ENCODE measurements at places on chromosomes 5 and 9.

GRCh38 chr9:23117616-23118015 lies 671.0 kb downstream of the DMRTA1 start:
- no peak for DNase-seq

DNA sequence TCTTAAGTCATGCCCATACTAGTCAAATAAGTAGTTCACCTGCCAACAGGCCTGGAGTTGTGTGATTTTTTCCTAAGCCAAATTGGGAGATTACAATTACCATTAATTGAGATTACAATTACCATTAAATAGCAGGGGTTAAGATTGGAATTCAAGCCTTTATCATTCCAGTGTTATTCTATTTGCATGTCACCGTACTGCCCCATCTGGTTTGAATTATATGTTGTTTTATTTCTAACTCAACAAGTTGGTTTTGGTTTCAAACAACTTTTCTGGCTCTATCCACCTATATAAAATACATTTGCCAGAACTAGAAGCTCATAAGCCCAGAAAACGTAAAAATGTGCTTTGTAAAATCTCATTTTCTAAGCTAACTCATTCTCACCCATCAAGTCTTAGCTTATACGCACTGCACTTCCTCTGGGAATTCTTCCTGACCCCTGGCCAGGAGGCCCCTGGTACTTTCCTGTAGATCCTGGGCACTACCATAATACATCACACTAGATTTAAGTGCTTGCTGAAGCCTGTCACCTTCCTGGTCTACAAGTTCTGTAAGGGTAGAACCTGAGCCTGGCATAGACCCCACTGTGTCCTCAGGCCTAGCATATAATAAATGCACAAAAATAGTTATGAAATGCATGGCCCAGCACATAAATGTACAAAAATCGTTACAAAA lies 242.0 kb upstream of the TRPM3 start:
- DNase-seq: no peak

DNA sequence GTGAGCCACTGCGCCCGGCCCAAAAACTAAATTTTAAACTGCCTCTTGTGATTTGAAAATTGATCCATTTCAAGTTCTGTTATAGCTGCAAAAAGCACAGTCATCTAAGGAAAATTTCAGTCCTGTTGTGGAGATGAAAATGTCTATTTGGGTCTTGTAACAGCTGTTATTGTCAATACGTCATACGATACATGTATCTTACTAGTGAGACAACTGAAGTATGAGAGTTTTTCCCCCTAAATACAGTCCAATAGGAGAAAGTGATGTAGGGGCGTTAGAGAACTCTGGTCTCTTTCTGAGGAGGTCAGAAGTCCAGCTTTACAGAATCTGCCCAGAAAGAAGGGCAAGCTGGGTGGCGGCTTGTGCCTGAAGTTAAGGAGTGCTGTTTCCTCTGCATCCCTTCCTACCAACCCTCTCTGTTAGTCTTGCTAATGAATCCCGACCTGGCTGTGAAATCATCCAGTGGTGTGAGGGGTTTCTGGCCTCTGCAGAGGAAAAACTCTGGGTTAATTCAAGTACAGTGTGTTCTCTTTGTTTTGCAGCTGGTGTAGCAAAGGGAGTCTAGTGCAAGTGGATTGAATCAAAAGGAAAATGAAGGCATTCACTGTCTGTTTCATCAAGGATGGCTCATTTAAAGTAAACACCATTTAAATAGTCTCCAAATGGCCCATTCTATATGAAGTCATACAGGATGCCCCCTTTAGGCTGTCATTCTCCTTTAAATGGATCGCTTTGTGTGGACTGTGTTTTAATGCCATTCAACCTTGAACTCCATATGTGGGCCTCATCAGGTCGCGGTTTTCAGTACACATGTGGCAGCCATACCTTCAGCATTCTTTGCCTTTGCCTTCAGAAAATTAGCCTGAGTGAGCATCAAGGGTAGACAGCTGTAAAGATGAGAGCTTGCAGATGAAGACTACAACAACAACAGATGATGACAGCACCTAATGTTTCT lies 59.0 kb downstream of the AOPEP start:
- DNase-seq: no peak

GRCh38 chr9:68755752-68756151 lies 50.7 kb downstream of the PIP5K1B start:
- DNase-seq: no peak

DNA sequence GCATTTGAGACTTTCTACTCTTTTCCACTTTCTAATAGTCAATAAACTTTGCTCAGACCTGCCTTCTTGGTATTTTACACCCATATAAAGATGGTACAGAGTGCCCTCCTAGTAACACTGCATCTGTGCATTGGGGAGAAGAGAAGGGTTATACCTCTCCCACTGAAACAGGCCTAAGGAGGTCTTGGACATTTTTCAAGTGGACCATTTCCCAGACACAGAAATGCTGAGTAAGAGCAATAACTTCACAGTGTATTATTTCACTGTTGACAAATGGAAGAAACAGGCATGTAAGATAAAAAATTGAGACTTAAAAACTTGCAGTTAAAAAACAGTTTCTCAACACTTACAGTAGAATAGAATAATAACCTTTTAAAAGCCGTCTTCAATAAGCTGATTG lies 1224.0 kb upstream of the CDH18 start:
- no peak for DNase-seq

GRCh38 chr9:91760906-91761305 lies 189.1 kb downstream of the ROR2 start:
- no peak for DNase-seq

- DNase-seq: no peak
Observed at GRCh38 chr5:111197523-111197922, 26.7 kb upstream of the CAMK4 start.

- peak; percentile 28 for DNase-seq
Observed at GRCh38 chr5:135239453-135240282, 159.4 kb downstream of the MACROH2A1 start.

DNA sequence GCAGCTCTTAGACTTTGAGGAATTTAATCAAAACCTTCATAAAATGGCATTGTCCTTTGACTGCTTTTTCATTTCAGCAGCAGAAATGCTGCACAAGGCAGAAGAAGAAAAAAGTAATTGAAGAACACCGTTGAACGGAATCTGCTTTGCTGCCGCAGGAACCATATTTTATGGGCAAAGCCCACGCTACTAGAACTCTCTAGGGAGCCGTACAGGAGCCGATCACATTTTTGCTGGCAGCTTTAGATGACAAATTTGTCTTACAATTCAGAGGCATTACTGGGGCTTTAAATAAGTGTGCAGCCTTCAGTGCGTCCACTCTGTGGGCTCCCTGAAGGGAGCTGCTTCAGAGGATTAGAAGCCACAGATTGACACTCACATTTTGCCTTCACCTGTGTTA lies 5.4 kb downstream of the CFAP90 start:
- no peak for DNase-seq

GRCh38 chr5:170633235-170634081 lies 129.6 kb downstream of the KCNIP1 start:
- DNase-seq: no peak

DNA sequence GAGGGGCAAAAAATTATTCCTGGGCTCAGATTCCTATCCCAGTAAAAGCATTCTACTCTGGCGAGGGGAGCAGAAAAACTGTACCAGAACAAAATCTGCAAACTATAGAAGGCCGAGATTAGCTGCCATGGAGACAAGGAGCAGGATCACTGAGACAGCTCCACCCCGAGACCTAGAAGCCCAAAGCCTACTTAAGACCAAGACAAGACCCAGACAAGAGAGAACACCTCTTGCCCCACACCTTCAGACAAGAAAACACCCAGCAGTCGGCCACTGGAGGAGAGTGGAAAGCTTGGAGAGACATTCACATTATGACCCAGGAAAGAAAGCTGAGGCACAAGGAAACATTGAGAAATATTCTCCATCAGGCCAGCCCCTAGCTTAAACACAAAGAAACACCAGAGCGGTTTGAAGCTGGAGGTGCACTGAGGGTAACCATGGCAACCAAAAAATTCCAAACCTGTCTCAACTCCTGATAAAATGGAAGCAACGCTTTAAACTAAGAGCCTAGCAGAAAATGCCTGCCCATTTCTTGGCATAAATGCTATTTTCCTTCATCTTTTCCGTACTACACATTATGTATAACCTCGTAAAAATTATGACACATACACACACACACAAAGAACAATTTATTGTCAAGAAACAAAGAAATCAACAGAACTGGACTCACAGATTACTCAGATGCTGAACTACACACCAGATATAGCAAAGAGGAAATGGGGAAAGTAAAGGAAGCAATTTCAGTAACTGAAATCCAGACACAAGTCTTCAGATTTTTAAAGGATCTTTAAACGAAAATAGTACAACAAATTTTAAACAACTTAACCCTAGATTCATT lies 53.8 kb upstream of the FTMT start:
- DNase-seq: no peak

DNA sequence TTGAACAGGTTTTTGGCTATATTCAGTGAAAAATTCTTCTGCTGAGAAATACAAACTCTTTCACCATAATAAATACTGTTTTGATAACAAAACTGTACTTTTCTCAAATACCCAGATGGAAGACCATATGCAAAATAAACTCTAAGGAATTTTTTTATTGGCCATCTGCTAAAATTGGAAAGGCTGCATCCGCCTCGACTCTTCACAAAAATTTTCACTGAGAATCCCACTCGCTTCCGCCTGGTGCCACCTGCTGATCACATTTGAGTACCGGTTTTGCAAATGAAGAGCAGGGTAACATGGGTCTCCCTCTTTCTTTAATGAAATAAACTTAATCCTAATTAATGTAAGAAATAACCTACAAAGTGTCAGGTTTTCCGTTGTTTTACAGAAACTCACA lies 76.4 kb downstream of the TTLL11 start:
- DNase-seq: no peak

- DNase-seq: peak; percentile 40
Observed at GRCh38 chr9:69324549-69325401, at the start of gene ENTREP1. TSS of gene ENTREP1 (plus strand) at chr9:69325215. CDS start at chr9:69325310, 95 bp downstream.

- DNase-seq: no peak
Observed at GRCh38 chr9:1094749-1095148, 44.6 kb downstream of the DMRT2 start.

DNA sequence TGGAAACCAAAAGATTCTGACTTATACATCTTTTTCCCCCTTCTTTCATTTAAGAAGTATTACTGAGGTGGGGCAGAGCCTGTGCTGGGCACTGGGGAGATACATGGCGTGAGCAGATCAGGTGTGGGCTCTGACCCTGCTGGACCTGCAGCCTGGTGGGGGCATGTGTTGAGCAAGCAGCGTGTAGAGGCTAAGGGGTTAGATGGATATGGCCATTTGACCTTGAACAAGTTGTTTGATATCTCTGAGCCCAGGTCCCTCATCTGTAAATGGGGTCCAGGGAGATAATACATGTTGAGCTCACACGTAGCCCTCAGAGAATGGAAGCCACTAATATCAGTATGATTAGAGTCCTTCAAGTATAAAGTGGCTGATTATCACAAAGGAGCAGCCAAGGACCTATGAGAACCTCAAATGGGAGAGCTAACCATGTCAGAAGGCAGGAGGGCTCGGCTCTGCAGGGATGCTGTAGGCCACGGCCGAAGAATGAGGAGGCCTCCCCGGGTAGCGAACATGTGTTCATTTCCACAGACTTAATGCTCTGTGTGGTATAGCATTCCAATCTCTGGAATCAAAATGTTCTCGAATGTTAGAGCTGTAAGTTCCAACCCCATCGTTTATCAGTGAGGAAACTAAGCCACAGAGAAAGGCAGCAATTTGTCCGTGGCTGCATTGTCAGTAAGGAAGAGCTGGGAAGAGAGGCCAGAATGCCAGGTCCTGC lies 15.4 kb upstream of the ANGPTL2 start:
- no peak for DNase-seq

Data from liver (tissue), 10 donors.